Activated effector memory CD4-positive, alpha-beta T cell treated with anti-CD3 and anti-CD28 coated beads, Interleukin-2, amount 50 U/mL, for 16 hours (primary cell): ENCODE measurements at places on chromosomes 11 and 22.

- DNase-seq, result no peak
Measured at GRCh38 chr11:533586-534395, 1.6 kb downstream of the HRAS start.

DNA sequence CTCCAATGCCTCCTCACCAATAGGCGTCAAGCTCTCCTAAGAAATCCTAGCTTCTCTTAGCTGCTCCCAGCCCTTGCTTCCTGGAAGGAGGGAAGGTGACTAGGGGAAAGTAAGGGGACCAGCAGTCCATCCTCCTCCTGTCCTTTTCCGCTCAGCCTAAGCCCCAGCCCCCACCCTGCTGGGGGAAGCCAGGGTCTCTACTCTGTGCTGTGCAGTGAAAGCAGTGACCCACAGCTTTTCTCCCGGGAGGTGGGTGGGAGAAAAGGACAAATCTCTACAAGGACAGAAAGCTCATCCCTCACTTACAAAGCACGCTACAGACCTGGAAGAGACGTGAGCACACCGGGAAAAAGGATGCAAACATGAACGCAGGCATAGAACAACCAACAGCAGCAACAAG is 30.9 kb upstream of the PHLDA2 start:
- DNase-seq, result peak; percentile 36

- no peak for DNase-seq
Measured at GRCh38 chr22:20563466-20563906, 56.1 kb downstream of the MED15 start.

GRCh38 chr11:22199243-22199642 is 6.4 kb downstream of the ANO5 start:
- no peak for DNase-seq

GRCh38 chr11:57475191-57475590 is 14.9 kb downstream of the RTN4RL2 start:
- DNase-seq, result no peak

GRCh38 chr22:44680058-44680457 is 21.9 kb upstream of the PRR5 start:
- DNase-seq, result no peak

DNA sequence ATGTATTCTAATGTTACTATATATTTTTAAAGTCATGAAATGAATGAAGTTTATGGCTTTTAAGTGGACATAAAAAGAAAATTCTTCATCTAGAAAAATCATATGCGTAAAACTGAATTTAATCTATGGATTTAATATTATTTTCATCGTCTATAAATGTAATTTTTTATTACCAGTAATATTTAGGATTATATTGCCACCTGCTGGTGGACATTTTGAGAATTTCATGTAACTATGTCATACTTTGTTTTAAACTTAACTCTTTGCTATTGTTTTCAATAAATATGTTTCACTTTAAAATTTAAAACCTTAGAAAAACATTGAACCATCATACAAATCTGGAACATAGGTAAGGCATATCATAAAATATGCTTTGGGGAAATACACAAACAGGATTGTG is 66.5 kb upstream of the CEP126 start:
- no peak for DNase-seq

GRCh38 chr22:27885977-27886842 is 32.8 kb downstream of the PITPNB start:
- peak; percentile 78 for DNase-seq

DNA sequence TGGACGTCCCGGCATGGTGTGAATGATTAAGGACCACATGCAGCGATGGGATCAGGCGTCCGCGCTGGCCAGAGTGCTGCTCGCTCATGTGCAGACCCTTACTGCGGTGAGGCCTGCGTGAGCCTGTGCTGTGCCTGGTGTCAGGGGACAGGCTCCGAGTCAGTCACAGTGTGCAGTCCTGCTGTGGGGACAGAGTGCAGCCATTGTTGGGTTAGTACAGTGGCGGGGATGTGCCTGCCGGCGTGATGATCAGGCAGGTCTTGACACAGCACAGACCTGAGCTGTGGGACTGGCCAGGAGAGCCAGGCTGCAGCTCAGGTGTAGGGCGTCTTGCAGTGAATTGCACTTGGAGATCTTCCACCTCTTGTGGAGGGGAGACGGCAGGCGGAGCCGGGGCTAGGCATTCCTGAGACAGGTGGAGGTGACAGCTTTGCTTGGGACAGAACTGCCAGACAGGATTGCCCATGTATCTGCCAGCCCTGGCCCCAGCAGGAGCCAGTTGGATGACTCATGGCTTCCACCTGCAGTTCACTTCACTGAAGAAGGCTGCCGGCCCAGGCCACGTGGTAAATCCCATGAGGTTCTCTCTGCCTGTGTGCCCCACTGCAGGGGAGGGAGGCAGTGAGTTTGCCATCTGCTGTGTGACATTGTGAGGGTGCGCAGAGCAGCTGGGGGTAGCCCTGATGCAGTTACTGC is 17.3 kb downstream of the TRMU start:
- DNase-seq, result no peak

GRCh38 chr11:27820249-27820648 is 120.0 kb upstream of the BDNF start:
- DNase-seq, result no peak

- no peak for DNase-seq
Measured at GRCh38 chr11:3020011-3020410, 27.9 kb upstream of the NAP1L4 start.

- DNase-seq, result peak; percentile 22
Measured at GRCh38 chr22:22870577-22871404, 16.8 kb upstream of the IGLL5 start.

GRCh38 chr22:44393066-44393465 is 80.3 kb upstream of the SHISAL1 start:
- peak; percentile 36 for DNase-seq

GRCh38 chr22:27726331-27726685 is 75.2 kb downstream of the MN1 start:
- peak; percentile 9 for DNase-seq

DNA sequence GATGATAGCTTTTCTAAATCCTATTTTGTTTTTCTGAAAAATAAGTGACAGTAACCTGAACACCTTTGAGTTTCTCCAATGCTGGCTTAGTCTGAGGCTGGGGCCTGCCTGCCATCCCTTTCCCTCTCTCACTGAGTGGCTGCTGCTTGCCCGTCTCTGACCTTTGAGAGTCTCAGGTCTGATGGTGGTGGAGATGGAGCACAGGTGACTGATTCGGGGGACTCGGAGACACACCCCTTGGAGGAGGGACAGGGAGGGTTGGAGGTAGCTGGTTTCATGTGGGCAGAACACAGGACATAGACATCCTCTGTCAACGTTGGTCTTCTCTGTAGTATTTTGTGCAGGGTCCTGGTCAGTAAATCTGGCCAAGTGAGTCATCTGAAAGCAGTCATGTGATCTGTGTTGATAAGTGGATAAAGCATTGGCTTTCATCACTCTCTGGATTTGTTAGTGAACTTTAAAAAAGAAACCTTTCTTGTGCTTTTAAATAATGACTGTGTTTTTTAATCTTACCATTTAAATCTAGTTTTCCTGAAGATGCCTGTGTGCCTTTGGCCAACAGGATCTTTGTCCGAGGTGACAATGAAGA is 47.1 kb upstream of the CLDN5 start:
- DNase-seq, result no peak

- DNase-seq, result no peak
Measured at GRCh38 chr11:44784436-44784760, 57.6 kb downstream of the TSPAN18 start.

DNA sequence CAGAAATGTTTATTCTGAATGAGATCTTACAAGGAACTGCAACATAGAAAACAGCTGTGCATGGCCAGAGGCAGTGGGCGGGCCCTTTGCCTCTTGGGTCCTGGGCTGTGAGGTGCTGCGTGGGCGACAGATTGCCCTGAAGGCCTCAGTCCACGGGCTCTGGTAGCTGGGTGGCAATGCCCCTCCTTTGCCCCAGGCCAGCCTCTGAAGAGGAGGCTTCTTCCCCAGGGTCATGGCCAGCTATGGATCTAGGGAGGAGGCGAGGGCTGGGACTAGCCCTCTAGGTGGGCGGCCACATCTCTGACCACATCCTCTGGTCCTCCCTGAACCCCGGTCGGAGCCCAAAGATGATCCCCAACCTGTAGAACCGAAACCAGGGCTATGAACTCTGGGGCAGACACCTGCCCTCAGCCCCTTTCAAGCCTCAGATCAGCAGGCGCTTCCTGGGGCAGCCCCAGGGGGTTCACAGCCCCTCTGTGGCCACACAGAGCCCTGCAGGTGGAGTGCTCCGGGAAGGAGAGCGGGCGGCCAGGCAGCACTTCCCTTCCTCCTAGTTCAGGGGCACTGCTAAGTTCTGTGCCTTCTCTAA is 6.6 kb upstream of the CDC42BPG start:
- peak; percentile 86 for DNase-seq

DNA sequence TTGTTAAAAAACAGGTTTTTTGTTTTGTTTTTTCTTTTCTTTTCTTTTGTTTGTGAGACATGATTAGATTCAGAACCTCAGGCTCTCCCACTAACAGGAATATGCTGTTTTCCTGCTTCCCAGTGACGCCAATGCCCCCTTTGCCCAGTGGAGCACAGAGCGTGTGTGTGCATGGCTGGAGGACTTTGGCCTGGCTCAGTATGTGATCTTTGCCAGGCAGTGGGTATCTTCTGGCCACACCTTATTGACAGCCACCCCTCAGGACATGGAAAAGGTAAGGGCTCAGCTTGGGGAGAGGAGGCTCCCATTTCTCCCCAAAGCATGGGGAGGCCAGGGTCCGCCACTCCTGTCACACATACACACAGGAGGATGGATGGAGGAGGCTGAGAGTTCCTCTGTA is 25.0 kb downstream of the CYB5R2 start:
- no peak for DNase-seq

GRCh38 chr22:49052023-49052538 is 775.6 kb downstream of the BRD1 start:
- DNase-seq, result peak; percentile 78

- no peak for DNase-seq
Measured at GRCh38 chr11:47791774-47792430, 24.8 kb upstream of the FNBP4 start.

DNA sequence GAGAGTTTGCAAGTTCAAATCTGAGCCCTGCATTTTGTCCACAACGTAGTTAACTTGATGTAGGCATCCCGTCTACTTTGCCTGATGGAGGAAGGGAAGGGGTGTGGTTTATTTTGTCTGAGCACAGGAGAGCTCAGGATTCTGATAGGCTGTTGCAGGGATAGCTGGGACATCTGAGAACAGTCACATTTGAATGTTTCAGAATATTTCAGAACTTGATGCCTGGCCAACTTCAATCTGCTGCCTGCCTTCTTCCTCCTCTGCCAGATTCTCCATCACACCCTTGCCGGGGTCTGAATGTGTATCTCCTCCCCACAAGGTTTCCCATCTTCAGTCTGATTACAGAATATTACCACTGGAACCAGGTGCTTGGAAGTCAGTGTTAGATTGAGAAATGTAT is 51.6 kb downstream of the NTM start:
- no peak for DNase-seq

DNA sequence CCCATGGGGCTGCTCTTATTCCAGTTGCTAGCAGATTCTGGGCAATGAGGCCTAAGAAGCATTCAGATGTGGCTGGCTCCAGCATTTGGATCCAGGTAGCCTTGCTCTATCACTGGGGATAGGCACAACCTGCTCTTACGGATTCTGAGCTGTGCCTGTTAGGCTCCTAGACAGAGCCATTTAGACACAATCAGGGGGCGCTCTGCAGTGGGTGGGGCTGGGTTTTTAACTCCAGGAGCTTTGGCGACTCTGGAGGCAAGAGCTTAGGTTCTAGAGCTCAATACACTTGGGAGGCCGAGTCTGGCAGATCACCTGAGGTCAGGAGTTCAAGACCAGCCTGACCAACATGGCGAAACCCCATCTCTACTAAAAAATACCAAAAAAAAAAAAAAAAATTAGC is 32.0 kb downstream of the KCNC1 start:
- DNase-seq, result no peak

- DNase-seq, result no peak
Measured at GRCh38 chr22:41598891-41599635, 9.4 kb upstream of the PMM1 start.

DNA sequence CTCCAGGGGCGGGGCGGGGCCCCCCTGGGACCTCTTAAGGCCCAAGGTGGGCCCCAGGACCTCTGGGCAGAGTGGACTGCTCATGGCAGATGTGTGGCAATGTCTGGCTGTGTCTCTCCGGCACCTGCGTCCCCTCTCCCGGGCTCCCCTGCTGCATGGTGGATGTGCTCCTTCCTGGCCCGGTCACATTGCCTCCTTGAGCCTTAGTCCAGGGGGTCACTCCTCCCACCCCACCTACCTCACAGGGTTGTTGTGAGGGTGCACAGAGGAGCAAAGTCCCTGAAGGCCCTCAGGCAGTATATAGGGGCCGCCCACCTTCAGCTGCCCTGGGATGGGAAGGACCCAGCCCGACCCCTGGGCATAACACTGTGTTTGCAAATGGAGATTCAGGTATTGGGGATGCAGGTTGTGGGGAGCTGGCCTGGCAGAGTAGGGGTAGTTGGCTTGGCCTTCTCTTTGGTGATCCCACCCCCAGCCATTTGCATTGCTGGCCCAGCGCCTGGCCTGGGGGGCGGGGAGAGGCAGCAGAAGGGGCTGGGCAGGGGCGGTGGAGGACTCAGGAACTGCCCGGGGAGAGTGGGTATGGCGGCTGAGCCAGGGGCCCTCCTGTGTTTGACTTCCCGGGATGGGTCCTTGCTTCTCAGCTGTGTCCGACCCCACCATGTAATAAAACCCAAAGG is 11.3 kb downstream of the KCTD17 start:
- DNase-seq, result no peak

GRCh38 chr22:50192436-50193204 is 6.9 kb downstream of the TRABD start:
- peak; percentile 76 for DNase-seq

GRCh38 chr11:95429376-95429907 is 198.4 kb upstream of the SESN3 start:
- DNase-seq, result no peak

DNA sequence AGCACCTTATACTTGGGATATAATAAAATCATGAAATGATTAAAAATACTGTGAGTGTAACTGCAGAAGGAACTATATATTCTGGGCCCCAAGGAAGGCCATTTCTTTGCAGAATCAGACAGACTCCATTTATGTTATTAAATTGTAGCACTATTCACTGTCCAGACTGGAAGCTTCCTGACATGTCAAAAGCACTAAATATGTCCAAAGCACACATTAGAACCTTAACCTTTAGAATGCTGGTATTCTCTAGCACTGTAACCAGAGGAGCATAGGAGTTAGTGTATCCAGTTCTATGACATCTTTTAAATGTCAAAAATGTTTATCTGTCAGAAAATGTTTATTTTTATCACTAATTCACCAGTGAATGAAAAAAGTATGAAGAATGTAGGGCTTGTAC is 246.9 kb downstream of the CADM1 start:
- no peak for DNase-seq

DNA sequence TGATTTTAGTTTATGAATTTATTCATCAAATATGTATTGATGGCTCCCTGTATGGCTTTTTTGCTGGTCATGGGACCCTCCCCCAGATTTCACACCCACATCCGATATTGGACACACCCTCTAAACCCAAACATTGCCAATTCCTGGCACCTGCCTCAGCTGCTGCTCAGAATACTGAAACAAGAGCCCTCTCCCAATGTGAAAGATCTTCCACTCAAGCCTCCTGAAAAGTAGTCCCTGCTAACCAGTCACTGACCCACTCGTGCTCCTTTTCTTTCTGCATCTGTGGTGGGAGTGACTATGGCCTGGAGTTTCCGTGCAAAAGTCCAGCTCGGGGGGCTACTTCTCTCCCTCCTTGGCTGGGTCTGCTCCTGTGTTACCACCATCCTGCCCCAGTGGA is at the start of gene CLDN25:
CLDN25 (plus strand) TSS at position 301 of the 400 bp plus-strand sequence; CDS start at position 301, 0 bp downstream.
- no peak for DNase-seq

- DNase-seq, result peak; percentile 74
Measured at GRCh38 chr22:19143967-19144400, 467 bp downstream of the ESS2 start.

- no peak for DNase-seq
Measured at GRCh38 chr11:111269146-111269868, 23.8 kb downstream of the POU2AF2 start.
